ENCODE measurements at places on chromosomes 1 and 21. TPM values are rescaled to one million over a fixed set of nuclear protein-coding genes. Genes with fewer than 3 reads are reported as not detected.

The TRIM67 gene
- 0.47 TPM for total RNA-seq

The MGST3 gene
- total RNA-seq = 169 TPM

The DMRTA2 gene
- total RNA-seq = not detected

The MTARC1 gene
- total RNA-seq = 12.9 TPM

The MYBPH gene
- 12.0 TPM for total RNA-seq

Measured in metanephros (tissue), 2 donors.